ENCODE measurements at places on chromosomes 16 and 17.

DNA sequence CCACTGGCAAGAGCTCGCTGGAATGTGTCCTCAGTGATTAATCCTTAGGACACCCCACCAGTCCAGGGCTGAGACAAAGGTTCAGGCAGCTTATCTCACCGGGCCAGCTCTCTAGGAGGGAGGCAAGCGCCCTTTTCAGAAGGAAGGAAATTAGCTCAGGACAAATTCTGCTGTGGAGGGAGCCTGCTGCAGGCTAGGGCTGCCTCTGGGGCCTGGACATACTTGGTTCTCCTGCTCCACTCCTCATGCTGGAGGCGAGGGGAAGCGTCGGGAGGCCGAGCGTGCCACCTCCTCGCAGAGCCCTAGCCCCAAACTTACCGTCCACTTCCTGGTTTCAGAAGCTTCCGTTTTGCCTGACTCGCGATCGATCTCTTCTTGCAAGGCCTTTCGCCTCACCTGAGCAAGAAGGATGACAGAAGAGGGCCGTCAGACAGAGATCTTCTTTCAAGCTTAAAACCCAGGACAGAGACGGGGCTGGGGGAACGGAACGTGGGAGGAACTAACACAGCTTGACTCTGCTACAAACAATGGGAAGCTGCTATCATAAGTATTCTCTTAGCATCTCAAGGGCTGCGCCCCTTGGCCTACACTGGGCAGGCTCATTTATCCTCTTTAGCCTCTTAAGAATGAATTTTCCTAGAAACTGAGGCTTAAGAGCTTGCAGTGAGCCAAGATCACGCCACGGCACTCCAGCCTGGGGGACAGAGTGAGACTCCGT is 7.7 kb downstream of the KNOP1 start:
- no peak for DNase-seq

- DNase-seq = no peak
These were observed 32.8 kb downstream of the TBC1D16 start for GRCh38 chr17:80002690-80003490.

- DNase-seq = no peak
These were observed 968.1 kb upstream of the GOT2 start for GRCh38 chr16:59701963-59702930.

- DNase-seq = no peak
These were observed 325.4 kb downstream of the ZFHX3 start for GRCh38 chr16:72722552-72722951.

DNA sequence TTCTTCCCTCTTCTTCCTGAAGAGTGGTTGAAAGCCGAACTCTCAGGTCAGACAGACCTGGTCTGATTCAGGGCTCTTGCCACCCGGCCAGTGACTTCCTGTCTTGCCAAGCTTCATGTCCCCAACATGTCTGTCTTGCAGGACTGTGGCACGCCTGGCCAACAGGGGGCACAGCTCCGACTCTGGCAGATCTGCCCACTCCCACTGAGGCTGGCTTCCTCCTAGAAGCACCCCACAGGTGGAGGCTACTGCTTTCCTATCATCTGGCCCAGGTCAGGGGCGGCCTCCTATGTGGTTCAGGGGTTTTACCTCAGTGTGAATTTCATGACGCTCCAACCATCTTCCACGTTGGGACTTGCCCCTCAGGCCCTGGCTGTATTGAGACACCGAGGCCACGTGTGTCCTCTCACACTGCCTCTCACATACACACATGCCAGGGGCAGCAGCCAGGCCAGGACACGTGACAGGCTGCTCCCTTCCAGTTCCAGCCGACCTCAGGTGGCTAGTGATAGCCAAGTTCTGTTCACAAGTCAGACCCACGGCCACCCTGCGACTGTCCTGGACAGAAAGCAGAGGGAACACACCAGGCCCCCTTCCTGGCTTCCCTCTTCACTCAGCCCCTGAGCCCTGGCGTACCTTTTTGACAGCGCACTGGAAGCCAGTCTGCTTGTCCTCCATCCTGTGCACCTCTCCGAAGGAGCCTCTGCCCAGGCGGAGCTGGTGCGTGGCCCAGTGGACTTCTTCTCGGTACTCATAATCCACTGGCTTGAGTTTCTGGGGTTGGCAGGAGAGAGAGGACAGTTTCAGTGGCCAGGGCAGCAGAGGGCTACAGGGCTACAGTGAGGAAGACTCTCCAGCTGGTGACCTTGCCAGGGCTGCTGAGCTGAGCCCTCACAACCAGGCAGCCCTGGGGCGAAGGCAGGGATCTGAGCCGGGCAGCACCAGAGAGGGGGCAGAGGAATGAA is 22.6 kb upstream of the SPATA32 start:
- DNase-seq = no peak

GRCh38 chr17:20299013-20299412 is 168.3 kb downstream of the LGALS9B start:
- no peak for DNase-seq

GRCh38 chr16:86961171-86961601 is 356.0 kb downstream of the C16orf95 start:
- DNase-seq = no peak

GRCh38 chr17:50303051-50303450 is 28.8 kb downstream of the TMEM92 start:
- no peak for DNase-seq

DNA sequence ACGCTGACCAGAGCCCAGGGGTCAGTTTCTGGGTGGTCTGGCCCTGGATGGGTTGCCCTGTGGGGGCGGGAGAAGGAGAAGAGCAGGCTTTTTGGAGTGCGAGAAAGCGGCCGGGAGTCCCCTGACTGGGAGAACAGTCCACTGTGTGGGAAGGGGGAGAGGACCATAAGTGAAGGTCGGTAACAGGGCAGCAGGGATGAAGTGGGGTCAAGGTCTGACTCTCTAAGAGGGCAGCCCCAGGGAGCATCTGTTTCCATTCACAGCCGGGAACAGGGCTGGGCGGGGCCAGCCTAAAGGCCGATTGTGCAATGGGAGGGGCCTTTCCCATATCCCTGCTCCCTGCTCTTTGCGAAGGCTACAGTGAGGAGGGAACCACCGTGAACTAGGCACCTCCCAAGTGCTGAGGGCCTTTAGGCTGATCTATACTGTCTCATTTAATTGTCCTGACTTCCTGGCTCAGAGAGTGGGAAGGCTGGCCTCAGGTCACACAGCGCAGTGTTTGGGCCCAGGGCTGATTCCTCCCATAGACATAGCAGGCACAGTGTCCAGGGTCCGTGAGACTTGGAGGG is 10.4 kb upstream of the WFDC1 start:
- no peak for DNase-seq

Data from amniotic stem cell (primary cell).